ENCODE measurements at places on chromosomes 12 and 14.

DNA sequence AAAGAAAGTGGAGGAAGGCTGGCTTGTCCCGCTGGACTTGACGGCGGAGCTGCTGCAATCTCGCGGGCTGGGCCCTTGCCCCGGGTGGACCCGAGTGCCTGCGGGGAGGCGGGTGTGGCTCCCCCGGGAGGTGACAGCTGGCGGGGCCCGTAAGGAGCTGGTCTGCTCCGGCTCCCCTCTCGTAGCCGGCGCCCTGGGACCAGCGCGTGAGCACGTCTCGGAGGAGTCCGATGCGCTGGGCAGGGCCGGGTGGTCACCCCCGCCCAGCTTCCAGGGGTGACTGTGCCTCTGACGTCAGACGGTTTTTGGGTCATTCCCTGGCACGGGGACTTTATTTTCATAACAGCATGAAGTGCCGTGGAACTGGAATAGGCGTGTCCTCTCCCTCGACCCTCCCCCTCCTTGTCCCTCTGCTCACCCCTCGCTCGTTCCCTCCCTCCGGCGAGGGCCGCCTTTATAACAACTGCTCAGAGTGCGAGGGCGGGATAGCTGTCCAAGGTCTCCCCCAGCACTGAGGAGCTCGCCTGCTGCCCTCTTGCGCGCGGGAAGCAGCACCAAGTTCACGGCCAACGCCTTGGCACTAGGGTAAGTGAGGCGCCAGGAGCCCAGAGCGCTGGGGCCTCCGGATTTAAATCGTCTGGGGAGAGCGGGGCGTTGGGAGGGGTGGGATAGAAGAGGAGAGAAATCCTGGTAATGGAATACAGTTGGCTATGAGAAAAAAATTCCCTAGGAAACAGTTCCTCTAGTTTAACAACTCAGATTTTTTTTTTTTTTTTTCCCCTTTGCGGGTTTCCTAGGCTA, at the start of gene GPRC5A:
TSS of gene GPRC5A (plus strand) at position 483 of the 801 bp plus-strand sequence. CDS start 16,688 bp downstream, outside the sequence.
- peak; percentile 75 for ATAC-seq

DNA sequence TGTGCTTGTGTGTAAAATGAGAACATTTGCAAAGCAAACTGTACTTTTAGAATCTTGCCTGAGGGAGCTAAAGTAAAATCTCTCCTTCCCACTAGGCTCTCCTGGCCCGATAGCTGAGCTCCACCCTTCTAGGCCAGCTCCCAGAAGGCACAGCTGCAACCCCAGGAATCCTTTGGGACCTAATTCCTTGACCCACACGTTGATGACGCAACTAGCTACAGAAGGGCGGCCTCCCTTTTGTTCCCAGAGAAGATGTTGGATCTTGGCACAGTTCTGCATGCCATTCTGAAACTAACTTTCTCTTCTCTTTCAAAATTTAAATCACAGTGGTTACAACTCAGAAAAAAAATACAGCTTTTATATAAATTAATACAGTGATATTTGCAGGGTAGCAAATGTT, 268.1 kb downstream of the EGLN3 start:
- no peak for ATAC-seq

- ATAC-seq = no peak
Observed at GRCh38 chr14:77897374-77897773, 97.5 kb downstream of the ADCK1 start.

DNA sequence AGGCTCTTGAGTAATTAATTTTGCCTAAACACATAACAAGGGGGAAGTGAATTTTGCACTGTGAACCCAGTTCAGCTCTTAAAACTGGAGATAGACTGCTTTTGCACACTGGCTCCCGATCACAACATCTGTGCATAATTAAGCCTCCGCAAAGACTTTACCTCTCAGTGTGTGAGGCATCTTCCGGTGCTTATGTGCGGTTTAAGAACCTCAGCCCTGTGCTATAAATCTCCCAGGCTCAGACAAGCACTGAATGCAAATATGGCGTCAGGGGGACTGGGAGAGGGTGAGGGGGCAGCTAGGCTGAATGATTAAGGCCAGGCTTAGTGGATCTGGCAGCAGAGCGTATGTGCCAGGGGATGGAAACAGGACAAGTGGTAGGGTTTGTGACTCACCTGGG, 103.3 kb downstream of the ADCK1 start:
- no peak for ATAC-seq

DNA sequence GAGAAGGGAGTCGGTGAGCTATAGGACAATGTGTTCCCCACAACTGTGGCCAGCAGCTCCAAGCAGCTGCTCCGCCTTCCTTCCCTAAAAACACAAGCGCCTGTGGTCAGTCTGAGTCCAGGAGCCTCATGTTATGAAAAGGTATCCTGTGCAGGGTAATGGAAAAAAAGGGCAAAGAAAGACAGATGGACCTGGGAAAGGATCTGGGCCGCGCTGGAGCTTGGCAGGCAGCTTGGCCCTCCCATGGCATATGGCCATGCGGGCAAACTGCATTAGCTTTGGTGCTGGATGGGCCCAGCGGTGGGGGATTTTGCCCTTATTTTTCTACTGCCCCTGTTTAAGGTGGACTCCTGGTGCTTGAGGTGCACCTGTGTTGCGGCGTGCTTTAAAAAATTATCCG, 23.7 kb upstream of the CHST11 start:
- no peak for ATAC-seq

DNA sequence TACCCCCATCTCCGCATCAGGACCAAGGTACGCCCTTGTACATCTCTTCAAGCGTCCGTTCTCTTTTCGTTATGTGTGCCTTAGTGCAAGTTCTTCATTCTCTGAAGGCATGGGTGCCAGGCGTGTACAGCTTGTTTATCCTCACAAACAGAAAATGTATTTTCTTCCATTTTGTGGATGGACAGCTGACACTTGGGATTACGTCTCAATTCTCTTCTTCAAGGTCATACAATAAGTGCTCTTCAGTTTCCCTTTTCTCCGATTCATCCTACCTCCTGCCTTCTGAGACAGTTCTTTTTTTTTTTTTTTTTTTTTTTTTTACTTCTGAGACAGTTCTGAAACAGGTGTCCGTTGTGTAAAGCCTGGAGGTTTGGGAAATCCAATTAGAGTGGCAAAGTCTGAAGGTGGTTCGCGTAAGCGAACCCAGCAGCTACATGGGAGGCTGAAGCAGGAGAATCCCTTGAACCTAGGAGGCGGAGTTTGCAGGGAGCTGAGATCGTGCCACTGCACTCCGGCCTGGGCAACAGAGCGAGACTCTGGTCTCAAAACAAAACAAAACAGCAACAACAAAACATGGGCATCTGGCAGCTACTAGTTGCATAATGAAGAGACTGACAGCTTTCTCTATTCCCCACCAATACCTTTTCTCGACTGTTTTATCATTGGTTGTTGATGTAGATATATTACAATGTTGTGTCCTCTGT, 734 bp downstream of the COX6A1 start:
- ATAC-seq = peak; percentile 0

Measured in activated T-helper 17 cell treated with anti-CD3 and anti-CD28 coated beads, Interleukin-2, amount 50 U/mL, for 72 hours (primary cell).